ENCODE measurements at places on chromosomes 2 and 18.
A peak's percentile ranks its signal among the peaks of the same experiment; 100 is the strongest.

GRCh38 chr2:29420464-29420863 lies 305.2 kb downstream of the CLIP4 start:
- DNase-seq = no peak

GRCh38 chr18:45785134-45785533 lies 40.3 kb upstream of the SIGLEC15 start:
- DNase-seq = no peak

GRCh38 chr18:59383851-59384250 lies 24.8 kb upstream of the LMAN1 start:
- no peak for DNase-seq

DNA sequence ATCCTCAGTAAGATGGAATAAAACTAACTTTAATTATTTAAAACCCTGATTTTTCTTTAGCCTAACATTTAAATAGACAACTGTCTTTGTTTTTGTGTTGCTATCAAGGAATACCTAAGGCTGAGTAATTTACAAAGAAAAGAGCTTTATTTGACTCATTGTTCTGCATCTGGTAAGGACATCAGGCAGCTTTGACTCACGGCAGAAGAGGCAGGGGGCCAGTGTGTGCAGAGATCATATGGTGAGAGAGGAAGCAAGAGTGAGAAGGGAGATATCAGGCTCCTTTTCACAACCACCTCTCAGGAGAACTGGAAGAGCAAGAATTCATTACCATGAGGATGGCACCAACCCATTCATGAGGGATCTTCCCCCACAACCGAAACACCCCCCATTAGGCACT lies 64.6 kb upstream of the TFPI start:
- DNase-seq = no peak

GRCh38 chr2:156332534-156333273 lies at the start of gene NR4A2:
Gene NR4A2 (minus strand): TSS chr2:156332721. CDS start chr2:156330186, 2,535 bp downstream.
- peak; percentile 82 for DNase-seq

DNA sequence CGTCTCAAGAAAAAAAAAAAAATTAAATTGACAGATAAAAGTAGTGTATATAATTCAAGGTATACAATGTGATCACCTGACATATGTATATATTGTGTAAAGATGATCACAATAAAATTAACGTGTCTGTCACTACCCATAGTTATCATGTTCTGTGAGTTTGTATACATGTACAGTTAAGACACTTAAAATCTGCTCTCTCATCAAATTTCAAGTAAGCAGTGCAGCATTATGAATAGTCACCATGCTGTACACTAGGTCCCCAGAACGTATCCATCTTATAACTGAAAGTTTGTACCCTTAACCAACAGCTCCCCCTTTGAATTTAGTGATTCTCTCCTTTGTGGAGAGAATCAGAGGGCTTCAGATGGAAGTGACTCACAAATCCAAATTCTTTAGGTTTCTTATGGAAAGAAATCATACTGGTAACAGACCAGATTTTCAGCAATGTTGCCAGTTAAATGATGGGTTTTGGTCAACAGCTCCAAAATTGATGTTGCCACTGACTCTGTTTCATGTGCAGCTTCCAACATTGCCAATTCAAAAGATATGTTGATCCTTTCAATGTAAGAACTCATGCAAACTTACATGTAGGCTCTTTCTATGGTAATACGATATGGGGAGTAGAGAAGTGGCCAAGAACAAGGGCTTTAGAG lies 281.5 kb downstream of the AFF3 start:
- no peak for DNase-seq
